ENCODE measurements at places on chromosomes 2 and 18. TPM values are rescaled to one million over a fixed set of nuclear protein-coding genes. Genes with fewer than 3 reads are reported as not detected.

GRCh38 chr2:239406316-239406995 lies 5.6 kb upstream of the HDAC4 start:
- no peak for DNase-seq

DNA sequence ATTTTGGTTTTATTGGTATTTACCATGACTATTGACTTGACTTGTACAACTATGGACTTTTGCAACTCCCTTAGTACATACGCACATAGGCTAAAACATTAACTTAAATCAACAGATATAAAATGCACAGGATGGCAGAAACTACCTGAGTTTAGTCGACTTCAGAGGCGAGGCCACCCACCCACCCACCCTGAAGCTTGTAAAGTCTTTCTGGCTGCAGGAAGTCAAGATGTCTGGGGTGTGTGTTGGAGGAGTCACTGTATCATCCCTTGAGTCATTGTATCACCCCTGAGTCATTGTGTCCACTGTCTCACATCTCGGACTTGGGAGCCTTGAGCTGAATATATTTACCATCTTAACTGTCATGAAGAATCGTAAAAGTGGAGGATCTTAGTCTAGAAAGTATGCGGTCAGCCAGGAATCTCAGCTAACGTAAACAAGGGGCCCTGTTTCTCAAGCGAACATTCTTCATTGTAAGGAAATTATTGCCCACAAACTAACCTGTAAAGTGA lies 140.0 kb upstream of the ST6GAL2 start:
- DNase-seq: no peak

DNA sequence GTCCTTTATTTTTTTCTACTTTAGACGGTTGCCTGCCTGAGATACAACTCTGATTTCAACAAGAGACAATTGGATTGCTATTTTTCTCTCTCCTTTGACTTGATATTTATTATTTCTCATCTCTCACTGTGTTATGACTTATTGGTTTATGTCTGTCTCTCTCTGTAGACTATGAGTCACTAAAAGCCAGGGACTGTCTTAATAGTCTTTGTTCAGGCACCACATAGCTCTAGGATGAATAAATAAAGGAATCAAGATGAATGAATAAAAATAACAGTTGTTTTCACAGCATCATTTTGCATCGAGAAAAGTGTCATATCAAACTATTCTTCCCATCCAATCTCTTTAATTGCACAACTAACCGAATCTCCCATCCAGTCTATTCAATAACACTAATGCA lies 31.4 kb upstream of the CD28 start:
- DNase-seq: no peak

- DNase-seq: no peak
Measured at GRCh38 chr2:197628043-197628500, 47.3 kb downstream of the RFTN2 start.

DNA sequence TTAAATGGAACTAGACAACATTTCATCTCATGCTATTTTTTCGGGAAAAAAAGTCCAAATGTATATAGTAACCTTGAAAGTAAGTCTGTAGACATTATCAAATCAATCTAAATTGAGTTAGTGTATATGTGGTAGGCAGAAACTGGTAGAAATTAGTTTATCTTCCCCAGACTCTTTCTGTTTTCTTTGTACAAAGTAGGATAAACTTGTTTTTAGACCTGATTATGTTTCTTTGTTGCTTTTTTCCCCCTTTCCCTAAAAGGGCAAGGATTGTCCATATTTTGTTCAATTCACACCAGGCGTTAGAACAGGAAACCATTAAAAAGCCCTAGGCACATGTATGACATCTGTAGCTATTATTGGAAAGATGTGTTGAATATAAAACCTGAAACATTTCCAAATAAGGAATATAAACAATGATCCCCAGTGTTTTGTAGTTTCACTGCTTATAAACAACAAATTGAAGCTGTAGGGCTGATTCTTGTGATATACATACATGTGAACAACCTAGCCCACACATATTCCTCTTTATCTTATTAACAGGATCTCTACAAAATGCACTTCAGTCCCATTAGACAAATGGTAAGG lies 528.3 kb downstream of the PARD3B start:
- DNase-seq: no peak

GRCh38 chr2:241011296-241011600 lies 12.8 kb downstream of the SNED1 start:
- DNase-seq: no peak

- DNase-seq: no peak
Measured at GRCh38 chr2:70552501-70553333, 909 bp downstream of the TGFA start.

- peak; percentile 24 for DNase-seq
Measured at GRCh38 chr2:112055730-112056625, 909 bp downstream of the TMEM87B start.

DNA sequence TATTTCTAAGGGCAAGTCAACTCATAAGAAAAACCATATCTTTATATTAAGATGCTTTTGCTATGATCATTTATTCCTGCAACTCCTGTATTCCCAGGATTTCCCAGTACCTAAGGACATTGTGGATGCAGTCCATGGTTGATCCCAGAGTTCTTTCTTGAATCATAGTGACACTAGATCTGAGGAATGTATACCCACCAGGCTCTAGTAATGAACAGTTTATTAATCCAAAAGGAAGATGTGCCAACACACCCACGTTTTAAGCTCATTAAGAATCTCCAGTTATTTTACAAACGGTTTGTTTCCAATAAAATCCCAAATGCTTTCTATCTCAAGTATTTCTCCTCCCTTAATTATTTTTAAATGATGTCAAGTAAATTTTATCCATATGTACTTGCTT lies 210.8 kb upstream of the ZEB2 start:
- DNase-seq: no peak

DNA sequence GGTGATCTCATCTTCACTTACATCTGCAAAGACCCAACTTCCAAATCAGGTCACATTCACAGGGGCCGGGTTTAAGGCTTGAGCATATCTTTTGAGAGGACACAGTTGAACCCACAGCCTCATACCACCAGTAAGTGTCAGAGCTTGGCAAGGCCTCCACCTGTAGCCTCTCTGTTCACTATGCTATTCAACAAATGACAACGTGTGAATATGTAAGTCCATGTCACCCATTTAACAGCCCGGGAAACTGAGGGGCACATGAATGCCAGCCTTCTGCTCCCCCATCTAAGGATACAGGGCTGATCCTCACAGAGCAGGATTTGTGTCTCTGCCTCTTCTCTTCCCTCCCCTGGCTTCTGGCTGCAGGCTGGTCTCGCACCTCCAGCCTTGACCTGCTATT lies 3.5 kb upstream of the KCNF1 start:
- DNase-seq: no peak

DNA sequence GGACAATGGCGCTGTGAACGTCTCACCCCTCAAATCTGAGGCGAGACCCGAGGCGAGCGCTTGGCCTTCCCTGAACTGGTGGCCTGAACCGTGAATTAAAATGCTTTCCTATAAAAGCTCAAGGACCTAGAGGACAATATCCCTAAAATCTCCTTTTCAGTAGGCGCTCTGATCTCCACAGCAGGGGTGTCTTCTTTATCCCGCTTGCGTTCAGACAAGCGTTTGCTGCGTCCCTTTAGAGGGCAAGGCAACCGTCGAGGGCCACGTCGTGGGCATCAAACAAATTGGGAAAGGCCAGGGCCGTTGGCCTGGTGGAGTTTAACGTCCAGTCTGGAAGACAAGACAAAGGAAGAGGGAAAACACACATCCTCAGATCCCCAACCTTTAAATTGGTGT lies 1.3 kb upstream of the RAX start:
- no peak for DNase-seq

DNA sequence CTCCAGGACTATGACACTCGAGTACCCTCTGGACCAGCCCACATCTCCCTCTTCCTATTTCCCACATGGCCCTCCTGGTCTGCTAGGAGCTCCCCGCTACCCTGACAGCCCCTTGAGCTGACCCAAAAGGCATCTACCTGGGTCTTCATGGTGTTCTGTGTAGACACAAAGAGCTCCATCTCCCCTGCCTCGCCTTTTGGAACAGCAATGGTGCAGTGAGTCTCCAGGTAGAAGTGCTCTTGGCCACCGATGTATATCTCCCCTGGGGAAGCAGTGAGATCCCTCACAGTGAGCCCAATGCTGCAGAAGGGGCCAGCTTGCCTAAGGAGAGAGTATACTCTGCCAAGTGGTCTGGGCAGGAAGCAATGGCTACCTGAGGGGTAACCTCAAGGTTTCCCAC lies 47.8 kb downstream of the XDH start:
- DNase-seq: no peak

GRCh38 chr2:68717305-68717661 lies 17.3 kb upstream of the ARHGAP25 start:
- DNase-seq: no peak

DNA sequence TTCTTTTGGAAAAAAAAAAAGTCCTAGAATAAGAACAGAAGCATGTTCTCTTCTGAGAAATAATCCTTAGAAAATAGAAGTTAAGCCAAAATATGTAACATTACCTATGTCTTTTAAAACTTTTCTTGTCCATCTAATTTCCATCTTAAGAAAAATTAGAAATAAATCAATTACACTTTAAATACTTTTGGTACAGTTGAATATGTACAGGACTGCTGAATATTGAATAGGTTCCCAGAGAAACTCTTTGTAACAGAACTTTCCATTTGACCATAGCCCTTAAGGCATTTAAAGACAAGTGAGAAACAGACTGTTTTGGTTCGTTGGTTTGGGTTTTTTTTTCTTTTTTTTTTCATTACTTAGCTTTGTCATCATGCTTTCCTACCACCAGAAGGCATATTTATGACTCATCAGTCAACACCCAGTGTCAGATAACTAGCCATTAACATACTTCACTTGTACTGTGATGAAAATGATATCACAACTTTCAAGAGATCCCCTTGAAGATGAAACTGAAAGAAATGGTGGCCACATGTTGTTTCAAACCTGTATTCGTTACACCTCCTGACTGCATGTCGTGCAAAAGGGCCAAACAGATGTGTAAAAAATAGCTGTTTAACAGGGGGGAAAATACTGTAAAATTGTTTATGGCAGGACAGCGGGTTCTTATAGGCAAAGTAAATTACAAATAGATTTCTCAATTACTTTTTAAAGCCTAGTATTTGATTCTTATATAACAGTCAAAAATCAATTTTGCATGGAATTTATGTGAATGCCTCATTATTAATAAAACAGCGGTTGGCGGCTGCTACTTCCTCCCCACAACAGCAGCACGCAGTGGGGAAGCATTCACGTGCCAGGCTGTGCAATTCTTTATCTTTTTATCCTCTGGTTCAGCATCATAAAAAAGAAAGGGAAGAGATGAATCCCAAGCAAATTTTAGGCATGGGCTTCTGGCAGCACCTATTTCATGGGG lies 280.7 kb upstream of the HNRNPA3 start:
- DNase-seq: peak; percentile 31

DNA sequence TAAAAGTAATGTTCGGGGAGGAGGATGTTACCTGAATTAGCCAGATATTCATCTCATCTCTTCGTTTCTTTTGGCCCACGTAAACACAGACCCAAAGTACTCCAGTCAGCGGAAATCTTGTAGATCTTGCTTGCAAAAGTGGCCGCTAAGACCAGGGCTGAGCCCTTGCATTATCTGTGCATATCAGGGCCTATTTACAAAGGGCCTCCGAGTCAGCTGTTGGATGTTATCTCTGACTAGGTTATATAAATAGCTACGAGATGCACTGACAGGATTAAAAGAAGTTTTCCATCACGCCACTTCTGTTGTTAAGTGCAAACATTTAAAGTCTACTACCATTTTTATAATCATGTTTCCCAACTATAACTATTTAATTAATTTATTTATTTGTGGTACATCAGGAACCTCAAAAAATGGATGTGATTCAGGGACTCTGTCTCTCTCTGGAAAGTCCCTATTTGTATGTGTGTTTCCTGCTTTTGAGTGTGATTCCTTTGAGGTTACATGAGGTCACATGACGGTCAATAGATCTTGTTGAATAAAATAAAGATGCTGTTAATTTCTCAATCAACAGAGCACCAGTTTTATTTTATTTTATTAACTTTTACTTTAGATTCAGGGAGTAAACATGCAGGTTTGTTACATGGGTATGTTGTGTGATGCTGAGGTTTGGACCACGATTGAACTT lies 46.8 kb upstream of the MBOAT2 start:
- DNase-seq: peak; percentile 35

DNA sequence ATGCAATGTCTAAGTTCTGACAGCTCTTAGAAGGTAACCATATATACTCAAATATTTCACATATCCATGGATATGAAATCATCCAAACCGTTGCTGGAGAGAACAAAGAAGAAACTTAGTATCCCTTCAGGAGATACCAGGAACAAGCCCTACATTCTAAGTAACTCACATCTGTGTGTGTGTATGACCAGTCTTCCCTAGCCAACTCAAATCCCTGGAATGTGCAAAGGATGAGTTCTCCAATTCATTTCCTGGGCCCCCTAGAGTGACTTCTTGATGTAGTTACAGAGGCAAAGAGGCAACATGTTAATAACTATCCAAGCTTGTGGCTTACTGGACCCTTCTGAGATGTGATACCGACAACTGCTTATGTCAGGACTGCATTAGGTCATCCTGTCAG lies 20.1 kb downstream of the TPGS2 start:
- DNase-seq: no peak

- DNase-seq: no peak
Measured at GRCh38 chr2:58497168-58497567, 256.0 kb upstream of the FANCL start.

DNA sequence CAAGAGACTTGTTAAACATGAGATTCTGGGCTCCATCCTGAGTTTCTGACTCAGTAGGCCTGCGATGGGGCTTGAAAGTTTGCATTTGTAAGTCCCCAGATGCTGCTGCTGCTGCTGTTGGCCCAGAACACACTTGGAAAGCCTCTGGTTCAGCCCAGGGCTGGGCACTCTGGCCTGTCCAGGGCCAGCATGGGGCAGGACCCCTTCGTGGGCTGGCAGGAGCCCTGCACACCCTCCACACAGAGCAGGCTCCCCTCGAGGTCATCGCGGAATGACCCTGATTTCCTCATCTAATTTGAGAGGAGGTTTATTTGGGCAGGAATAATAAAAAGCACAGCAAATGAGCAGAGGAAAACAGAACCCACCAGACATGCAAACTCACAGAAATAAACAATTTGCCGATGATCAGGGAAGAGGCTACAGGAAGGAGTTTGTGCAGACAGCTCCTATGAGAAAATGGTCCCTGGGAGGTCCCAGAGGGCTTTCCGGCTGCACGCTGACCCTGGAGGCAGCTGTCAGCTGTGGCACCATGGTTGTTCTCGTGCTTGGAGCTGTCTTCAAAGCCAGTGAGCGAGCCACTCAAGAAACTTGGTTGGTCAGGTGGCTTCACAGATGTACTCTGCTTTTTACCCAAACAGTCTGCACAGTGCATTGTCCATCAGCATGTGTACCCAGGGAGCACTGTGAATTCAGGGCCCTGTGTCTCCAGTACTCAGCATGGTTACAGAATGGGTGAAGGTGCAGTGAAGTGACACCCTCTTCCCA lies 119.3 kb downstream of the GLI2 start:
- DNase-seq: no peak

- DNase-seq: no peak
Measured at GRCh38 chr2:40315683-40316082, 136.2 kb downstream of the SLC8A1 start.

GRCh38 chr2:15766911-15767597 lies 173.3 kb upstream of the MYCN start:
- no peak for DNase-seq

SH2D6 gene
- 0.36 TPM for total RNA-seq

DUSP2 gene
- total RNA-seq: 0.18 TPM

CROCC2 gene
- not detected for total RNA-seq

TUBB6 gene
- 110 TPM for total RNA-seq

NEB gene
- total RNA-seq: 2.2 TPM

CIB4 gene
- total RNA-seq: not detected

TDRD15 gene
- total RNA-seq: 0.07 TPM

Data from K562 (cell line).